ENCODE measurements at places on chromosomes 2 and 18. TPM values are rescaled to one million over a fixed set of nuclear protein-coding genes. Genes with fewer than 3 reads are reported as not detected.

- H3K36me3 ChIP-seq = peaks cover 12% of the 10 kb centered on the region
- H3K27me3 ChIP-seq = no peaks in the 10 kb centered on the region
- no peak for DNase-seq
- no peak overlapping the region for H3K4me3 ChIP-seq
These were observed 28.0 kb downstream of the PLA2R1 start for GRCh38 chr2:160034396-160034795.

Gene PNKD
- 66.4 TPM for total RNA-seq

- H3K4me3 ChIP-seq = no peak overlapping the region
- H3K4me1 ChIP-seq = peaks cover 7% of the 10 kb centered on the region
- no peak for DNase-seq
- no peaks in the 10 kb centered on the region for H3K27me3 ChIP-seq
- no peaks in the 10 kb centered on the region for H3K36me3 ChIP-seq
- peak overlapping the region; percentile 59 for H3K27ac ChIP-seq
These were observed 459.9 kb downstream of the PIK3C3 start for GRCh38 chr18:42414756-42415454.

GRCh38 chr2:60675301-60675700, 80.8 kb upstream of the PAPOLG start:
- peak; percentile 4 for DNase-seq
- peaks cover 16% of the 10 kb centered on the region for H3K4me1 ChIP-seq
- H3K36me3 ChIP-seq = no peaks in the 10 kb centered on the region
- H3K27me3 ChIP-seq = peaks cover 11% of the 10 kb centered on the region

DNA sequence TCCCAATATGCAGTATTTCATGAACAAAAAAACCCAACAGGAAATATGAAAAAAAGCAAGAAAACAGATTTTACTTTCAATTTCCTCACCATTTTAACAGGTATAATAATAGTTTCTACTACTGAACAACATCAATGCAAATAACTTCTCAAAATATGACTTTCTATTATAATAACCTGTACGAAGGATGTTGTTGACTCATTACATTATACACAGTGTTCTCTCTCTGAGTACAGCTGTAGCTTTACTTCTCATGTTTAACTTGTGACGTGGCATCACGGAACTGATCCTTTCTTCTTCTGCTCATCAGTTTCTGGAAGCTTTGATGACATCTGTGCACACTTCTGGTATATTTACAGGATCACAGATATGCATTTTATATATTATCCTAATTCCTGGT, 40.0 kb downstream of the FAM228A start:
- no peak for DNase-seq
- no peaks in the 10 kb centered on the region for H3K27me3 ChIP-seq
- peaks cover 72% of the 10 kb centered on the region for H3K36me3 ChIP-seq
- no peaks in the 10 kb centered on the region for H3K4me1 ChIP-seq
- no peak overlapping the region for H3K4me3 ChIP-seq

Gene PUM2
- total RNA-seq = 99.9 TPM

Gene GPN1
- total RNA-seq = 30.5 TPM

Gene PAX8
- total RNA-seq = 7.7 TPM

- H3K36me3 ChIP-seq = no peaks in the 10 kb centered on the region
- H3K27ac ChIP-seq = no peak overlapping the region
- DNase-seq = no peak
These were observed 119.2 kb downstream of the BABAM2 start for GRCh38 chr2:28009732-28010131.

Gene C2orf72
- total RNA-seq = 7.1 TPM

Gene ABHD1
- not detected for total RNA-seq

Gene DNPEP
- 104 TPM for total RNA-seq

Gene FNDC4
- 8.0 TPM for total RNA-seq

DNA sequence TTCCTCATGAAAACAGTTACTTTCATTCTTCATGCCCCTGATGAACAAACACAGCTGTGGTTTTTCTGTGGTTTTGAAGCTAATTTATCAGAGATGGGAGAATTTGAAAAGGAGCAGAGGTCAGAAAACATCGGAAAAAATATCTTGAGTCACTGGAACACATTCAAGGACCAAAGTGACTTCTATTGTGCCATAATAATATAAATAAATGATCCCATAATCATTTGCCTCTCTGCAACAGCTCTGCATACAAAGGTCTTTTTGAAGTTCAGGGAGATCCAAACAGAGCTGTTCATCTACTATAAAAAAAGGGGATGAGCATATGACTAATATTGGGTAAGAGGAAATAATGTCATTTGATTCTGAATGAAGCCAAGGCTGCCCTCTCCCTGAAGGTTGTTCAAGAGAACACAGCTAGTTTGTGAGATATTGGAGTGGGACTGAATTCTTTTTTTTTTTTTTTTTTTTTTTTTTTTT, 201.3 kb upstream of the GALNT5 start:
- H3K27me3 ChIP-seq = no peaks in the 10 kb centered on the region
- H3K4me3 ChIP-seq = no peak overlapping the region
- DNase-seq = no peak
- no peaks in the 10 kb centered on the region for H3K36me3 ChIP-seq
- no peaks in the 10 kb centered on the region for H3K4me1 ChIP-seq

Gene THAP4
- total RNA-seq = 46.4 TPM

DNA sequence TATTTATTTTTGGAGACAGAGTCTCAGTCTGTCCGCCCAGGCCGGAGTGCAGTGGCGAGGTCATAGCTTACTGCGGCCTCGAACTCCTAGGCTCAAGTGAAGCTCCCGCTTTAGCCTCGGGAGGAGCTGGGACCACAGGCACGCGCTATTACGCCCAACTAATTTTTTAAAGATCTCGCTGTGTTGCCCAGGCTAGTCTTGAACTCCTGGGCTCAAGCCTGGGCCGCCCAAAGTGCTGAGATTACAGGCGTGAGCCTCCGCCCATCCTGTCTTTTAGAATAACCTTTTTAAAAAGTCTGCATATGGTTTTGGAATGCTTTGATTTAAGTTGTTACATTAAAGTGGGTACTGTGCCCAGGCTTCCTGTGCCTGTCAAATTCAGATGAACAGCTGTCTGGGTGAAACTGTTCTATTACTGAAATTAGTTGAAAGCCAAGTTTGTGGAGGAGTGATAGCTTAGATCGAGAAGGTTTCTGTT, 944 bp downstream of the RAB3GAP1 start:
- H3K36me3 ChIP-seq = no peaks in the 10 kb centered on the region
- no peaks in the 10 kb centered on the region for H3K27me3 ChIP-seq
- H3K4me3 ChIP-seq = peak overlapping the region; percentile 63
- peaks cover 41% of the 10 kb centered on the region for H3K4me1 ChIP-seq
- DNase-seq = no peak

DNA sequence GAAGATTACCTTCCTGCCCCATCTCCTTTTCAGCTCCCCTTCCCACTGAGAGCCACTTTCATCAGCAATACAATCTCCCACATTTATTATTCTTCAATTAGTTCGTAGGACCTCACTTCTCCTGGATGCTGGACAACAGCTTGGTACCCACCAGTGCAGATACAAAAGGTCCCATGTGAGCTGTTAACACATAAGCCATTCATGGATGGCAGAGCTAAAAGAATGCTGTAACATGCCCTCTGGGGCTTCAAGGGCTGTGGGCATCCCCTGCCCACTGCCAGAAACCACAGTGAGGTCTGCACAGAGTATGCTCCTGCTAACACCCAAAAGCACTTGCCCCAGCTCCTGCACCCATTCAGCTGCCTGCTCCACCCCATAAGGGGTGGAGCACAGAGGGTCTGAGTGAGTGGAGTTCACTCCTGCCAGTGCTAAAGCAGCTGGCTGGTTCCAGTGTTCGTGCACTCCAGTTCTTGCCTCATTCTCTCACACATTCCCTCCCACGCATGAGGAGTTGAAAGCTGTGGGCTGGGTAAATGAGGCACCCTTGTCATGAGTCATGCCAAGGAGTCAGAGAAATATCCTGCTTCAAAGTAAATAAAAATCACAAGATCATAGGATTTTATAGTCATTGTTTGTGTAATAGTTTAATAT, 305.9 kb upstream of the TMEFF2 start:
- no peaks in the 10 kb centered on the region for H3K36me3 ChIP-seq
- no peaks in the 10 kb centered on the region for H3K27me3 ChIP-seq
- H3K27ac ChIP-seq = no peak overlapping the region
- DNase-seq = no peak
- H3K4me3 ChIP-seq = no peak overlapping the region
- no peaks in the 10 kb centered on the region for H3K4me1 ChIP-seq

DNA sequence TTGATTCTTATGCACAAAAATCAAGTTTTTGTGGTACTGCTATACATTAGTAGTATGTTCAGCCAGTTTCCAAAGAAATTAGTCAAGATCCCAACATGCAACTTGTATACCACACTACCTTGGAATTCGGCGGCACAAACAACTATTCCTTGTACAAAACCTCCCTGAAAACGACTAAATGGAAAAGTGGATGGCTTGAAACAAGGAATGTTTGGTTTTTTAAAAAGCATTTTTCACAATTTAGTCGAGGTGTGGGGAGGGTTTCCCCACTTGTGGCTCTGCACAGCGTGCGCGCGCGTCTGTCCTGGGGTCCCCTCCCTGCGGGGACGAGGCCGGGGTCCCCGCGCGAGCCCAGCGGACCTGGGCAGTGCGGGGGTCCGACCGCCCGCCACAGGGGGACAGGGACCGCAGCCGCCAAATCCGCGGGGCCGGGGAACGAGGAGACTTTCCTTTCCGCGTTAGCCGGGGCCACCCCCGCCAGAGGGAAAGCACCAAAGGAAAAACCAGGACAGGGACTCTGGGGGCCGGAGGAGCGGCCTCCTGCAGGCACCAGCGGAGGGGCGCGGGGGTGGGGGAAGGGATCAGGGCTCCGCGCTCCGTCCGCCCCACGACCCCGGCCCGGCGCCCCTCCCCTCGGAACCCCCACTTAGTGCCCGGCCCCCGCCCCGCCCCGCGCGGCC, 534 bp upstream of the SOCS6 start:
- H3K27ac ChIP-seq = peak overlapping the region; percentile 96
- no peaks in the 10 kb centered on the region for H3K27me3 ChIP-seq
- peak overlapping the region; percentile 90 for H3K4me3 ChIP-seq
- peak; percentile 80 for DNase-seq
- peaks cover 37% of the 10 kb centered on the region for H3K4me1 ChIP-seq
- no peaks in the 10 kb centered on the region for H3K36me3 ChIP-seq

GRCh38 chr18:53754154-53754553, 470.3 kb downstream of the MBD2 start:
- no peak for DNase-seq
- H3K27ac ChIP-seq = no peak overlapping the region
- no peaks in the 10 kb centered on the region for H3K27me3 ChIP-seq
- no peak overlapping the region for H3K4me3 ChIP-seq
- H3K4me1 ChIP-seq = no peaks in the 10 kb centered on the region
- no peaks in the 10 kb centered on the region for H3K36me3 ChIP-seq

Gene LONRF2
- 2.2 TPM for total RNA-seq

DNA sequence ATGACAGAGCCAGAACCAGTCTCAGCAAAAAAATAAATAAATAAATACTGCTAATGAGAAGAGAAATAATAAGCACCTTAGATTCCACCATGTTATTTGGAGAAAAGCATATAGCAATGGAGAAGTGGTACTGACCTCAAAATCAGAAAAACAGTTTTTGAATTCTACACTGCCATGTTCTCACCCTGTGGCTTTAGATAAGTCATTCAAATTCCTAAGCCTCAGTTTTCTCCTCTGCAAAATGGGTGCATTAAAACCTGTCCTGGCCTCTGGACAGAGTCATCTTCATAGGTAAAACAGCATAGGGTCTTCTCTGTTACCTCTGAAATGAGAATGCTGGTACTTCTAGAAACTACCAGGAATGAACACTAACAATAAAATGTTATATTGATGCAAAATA, 62.2 kb upstream of the RMP24 start:
- no peaks in the 10 kb centered on the region for H3K36me3 ChIP-seq
- H3K27ac ChIP-seq = no peak overlapping the region
- H3K4me1 ChIP-seq = no peaks in the 10 kb centered on the region
- no peak overlapping the region for H3K4me3 ChIP-seq
- H3K27me3 ChIP-seq = no peaks in the 10 kb centered on the region
